ENCODE measurements at places on chromosomes 7 and 10.
A peak's percentile ranks its signal among the peaks of the same experiment; 100 is the strongest.

DNA sequence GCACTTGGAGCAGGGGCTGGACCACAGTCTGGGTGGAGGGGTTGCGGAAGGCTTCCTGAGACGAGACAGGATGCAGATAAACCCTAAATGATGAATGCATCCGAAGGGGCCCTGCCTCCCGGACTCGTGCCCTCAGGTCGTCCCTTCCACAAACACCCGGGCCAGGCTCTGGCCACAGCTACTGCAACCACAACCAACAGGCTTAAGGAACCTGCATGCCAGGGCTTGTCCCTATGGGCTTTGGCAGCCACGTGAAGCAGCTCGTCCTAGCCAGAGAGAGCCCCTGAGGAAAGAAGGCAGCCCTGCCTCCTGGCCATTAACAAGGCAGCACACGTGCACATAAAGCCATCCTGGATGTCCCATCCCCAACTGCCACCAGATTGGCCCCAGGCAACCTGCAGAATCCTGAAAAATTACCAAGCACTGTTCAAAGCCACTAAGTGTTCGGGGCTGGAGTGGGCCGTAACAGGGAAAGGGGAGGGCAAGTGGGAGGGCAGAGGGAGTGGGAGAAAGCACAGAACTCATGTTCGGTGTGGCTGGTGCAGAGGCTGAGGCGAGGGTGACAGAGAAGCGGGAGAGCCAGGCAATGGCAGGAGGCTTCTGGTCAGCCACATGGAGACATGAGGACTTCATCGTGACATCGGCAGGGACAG, 62.7 kb downstream of the MAD1L1 start:
- DNase-seq: peak; percentile 34

DNA sequence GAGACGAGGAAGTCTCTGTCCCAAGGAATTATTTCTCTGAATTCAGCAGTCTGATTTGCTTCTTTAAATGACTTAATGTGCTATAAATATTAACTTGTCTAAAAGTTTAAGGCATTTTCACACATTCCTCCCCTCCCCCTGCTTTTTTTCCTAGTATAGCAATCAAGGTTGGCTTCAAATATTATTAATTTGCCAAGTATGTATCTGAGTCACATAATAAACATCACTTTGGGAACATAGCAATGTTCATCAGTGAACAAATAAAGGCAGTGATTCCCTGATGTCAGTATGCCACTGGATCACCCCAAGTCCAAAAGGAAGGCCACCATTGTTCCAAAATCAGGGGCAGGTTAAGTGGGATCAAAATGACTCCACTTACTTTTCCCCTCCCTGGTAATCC, 40.5 kb downstream of the PDE6C start:
- DNase-seq: no peak

GRCh38 chr10:17307123-17307522, 79.1 kb downstream of the VIM start:
- no peak for DNase-seq

DNA sequence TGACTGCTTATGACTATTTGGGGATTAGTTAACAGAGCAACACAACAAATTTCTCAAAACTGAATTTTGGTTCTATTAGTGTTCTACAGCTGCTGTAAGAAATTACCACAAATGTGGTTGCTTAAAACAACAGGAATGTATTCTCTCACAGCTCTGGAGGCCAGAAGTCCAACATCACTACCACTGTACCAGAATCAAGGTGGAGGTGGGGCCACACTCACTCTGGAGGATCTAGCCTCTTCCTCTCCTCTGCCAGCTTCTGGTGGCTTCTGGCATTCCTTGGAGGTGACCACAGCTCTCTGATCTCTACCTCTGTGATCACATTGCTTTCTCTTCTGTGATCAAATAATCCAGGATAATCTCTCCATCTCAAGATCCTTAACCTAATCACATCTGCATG, 194.7 kb upstream of the BMPER start:
- DNase-seq: no peak

- DNase-seq: no peak
Measured at GRCh38 chr10:86013568-86013967, 353.0 kb downstream of the GRID1 start.

Data from PC-9 (cell line).